ENCODE measurements at places on chromosomes 2 and 18.

- H3K4me3 ChIP-seq = no peak overlapping the region
- peaks cover 6% of the 10 kb centered on the region for H3K4me1 ChIP-seq
- no peak for DNase-seq
- no peaks in the 10 kb centered on the region for H3K27me3 ChIP-seq
Observed at GRCh38 chr2:171018522-171018921, 89.5 kb downstream of the GORASP2 start.

DNA sequence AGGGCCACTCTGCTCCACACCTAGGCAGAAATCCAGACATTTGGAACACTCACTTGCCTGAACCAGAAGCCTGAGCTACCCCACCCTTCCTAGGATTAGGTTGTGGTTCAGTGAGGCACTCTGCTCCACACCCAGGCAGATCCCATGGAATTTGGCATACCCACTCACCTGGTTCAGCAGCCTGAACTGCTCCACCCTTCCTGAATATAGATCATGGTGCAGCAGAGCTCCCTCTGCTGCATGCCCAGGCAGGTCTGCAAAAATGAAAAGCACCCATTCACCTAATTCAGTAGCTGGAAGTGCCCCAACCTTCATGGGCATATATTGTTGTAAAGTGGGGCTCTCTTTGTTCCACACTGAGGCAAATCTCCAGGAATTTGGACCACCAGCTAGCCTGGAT, 185.1 kb upstream of the CNTNAP5 start:
- no peak overlapping the region for H3K27ac ChIP-seq
- DNase-seq = no peak
- H3K27me3 ChIP-seq = no peaks in the 10 kb centered on the region

DNA sequence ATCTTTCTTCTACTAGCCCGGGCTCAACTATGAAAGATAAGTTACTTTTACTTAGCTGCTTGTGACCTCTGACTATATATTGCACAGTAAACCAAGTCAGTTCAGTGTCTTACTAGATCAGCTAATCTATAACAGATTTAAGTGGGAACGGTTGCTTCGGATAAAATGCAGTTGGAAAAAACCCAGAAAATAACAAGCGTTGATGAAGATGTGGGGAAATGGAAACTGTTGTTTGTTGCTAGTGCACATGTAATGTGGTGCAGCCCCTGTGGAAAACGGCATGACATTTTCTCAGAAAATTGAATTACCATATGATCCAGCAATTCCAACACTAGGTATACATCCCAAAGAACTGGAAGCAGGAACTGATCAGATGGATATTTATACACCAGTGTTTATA, 248.5 kb downstream of the PRKCE start:
- no peak overlapping the region for H3K27ac ChIP-seq
- H3K4me3 ChIP-seq = no peak overlapping the region
- H3K36me3 ChIP-seq = no peaks in the 10 kb centered on the region
- H3K4me1 ChIP-seq = no peaks in the 10 kb centered on the region
- no peaks in the 10 kb centered on the region for H3K27me3 ChIP-seq

GRCh38 chr2:38495880-38496279, 106.8 kb downstream of the HNRNPLL start:
- H3K36me3 ChIP-seq = no peaks in the 10 kb centered on the region
- H3K4me1 ChIP-seq = peaks cover 24% of the 10 kb centered on the region
- no peak for DNase-seq
- no peaks in the 10 kb centered on the region for H3K27me3 ChIP-seq

DNA sequence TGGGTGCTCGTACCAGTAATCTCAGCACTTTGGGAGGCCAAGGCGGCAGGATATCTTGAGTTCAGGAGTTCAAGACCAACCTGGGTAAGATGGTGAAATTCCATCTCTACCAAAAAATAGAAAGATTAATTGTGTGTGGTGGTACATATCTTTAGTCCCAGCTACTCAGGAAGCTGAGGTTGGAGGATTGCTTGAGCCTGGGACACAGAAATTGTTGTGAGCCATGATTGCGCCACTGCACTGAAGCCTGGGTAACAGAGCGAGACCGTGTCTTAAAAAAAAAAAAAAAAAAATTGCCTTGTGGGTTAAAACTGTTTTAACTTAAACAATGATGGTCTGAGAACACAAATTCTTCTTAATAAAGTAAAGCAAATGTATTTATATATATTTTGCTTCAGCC, 49.6 kb downstream of the ATP9B start:
- no peak overlapping the region for H3K4me3 ChIP-seq
- H3K27me3 ChIP-seq = no peaks in the 10 kb centered on the region
- peaks cover 23% of the 10 kb centered on the region for H3K36me3 ChIP-seq
- H3K4me1 ChIP-seq = no peaks in the 10 kb centered on the region
- DNase-seq = no peak

DNA sequence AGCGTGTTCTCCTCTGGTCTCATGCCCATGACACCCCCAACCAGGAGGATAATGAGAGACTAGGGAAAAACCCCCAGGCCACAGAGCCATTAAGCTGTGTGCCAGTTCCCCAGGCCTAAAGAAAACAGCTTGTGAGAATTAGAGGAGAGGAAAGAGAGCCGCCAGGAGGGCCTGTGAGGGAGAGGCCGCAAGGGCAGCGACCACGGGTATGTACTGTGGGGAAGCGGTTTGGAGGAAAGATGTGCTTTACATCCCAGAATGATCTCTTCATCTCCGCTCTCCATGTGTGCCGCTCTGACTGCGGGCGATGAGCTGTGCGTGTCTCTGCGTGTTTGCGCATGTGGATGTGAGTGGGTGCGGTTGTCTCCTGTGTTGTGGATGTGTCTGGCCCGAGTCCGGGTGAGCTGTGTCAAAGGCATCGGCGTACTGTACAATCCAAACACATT, 82.9 kb downstream of the DYSF start:
- H3K4me3 ChIP-seq = no peak overlapping the region
- no peaks in the 10 kb centered on the region for H3K36me3 ChIP-seq
- H3K27ac ChIP-seq = peak overlapping the region; percentile 27
- DNase-seq = peak; percentile 15
- H3K27me3 ChIP-seq = no peaks in the 10 kb centered on the region
- peaks cover 6% of the 10 kb centered on the region for H3K4me1 ChIP-seq

GRCh38 chr18:6795307-6795706, 65.8 kb downstream of the ARHGAP28 start:
- H3K27me3 ChIP-seq = no peaks in the 10 kb centered on the region
- H3K4me3 ChIP-seq = no peak overlapping the region
- peaks cover 51% of the 10 kb centered on the region for H3K4me1 ChIP-seq
- no peak for DNase-seq

DNA sequence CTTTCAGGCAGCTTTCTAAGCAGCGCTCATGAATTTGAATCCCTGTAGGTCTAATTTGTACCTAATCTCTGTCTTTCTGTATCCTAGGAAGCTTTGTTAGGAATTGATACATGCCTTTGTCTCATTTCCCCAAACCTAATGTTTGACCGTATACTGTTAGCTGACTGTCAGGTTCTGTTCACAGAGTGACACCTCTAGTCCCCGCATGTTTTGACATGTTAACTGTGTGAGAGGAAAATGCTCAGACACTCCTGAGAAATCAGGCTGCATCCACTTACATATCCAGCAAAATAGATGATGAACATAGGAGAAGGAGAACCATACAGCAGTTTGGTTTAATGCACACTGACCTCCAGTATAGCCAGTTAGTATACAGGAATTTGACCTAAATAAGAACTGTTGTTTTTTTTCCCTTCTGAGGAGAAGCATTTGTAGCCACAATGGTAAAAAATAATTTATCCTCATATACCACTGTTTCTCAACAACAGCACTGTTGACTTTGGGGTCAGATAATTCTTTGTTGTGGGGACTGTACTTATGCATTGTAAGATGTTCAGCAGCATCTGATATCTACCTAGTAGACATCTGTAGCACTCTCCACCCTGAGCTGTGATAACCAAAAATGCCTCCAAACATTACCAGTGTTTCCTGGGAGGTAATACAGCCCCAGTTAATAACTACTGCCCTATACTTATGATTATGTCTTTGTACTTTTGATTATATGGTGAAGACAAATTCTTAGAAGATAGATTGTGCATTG, 130.9 kb downstream of the NCOA1 start:
- DNase-seq = no peak
- H3K27ac ChIP-seq = no peak overlapping the region
- no peak overlapping the region for H3K4me3 ChIP-seq

DNA sequence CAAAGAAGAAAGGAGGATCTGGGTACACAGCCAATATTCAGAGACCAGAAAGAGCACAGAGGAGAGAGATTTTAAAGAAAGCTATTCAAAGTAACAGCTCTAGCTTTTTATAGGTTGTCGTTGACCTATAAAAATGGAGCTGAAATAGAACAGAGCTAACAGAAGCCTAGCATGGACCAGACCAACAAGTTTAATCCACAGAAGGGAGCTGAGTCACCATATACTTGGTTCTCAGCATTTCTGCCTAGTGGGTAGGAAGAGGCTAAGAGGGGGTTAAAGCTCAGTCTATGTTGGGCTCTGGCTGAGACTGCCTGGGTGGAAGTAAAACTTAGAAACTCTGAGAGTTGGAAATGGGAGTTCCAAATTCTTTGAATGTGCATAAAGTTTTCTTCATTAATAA, 678.0 kb upstream of the CDH2 start:
- DNase-seq = no peak
- peaks cover 5% of the 10 kb centered on the region for H3K4me1 ChIP-seq
- H3K4me3 ChIP-seq = no peak overlapping the region
- H3K36me3 ChIP-seq = no peaks in the 10 kb centered on the region
- no peak overlapping the region for H3K27ac ChIP-seq

DNA sequence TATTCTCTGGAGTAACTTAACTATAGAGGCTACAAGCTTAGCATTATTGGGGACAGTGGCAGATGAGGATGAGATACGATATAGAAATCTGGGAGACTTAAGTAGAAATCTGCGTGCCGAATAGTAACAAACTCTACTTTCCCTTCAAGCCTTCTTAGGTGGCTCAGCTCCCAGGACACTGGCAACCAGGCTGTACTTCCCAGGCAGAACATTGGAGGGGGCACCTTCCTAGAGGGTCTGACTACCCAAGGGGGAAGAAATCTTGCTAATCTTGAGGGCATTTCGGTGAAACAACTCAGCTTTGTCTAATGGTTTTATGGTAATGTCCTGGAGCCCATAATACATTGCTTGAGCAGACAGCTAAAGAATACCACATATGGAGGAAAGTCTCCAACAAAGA, 126.2 kb upstream of the DTNA start:
- no peak overlapping the region for H3K4me3 ChIP-seq
- no peaks in the 10 kb centered on the region for H3K4me1 ChIP-seq
- H3K27me3 ChIP-seq = no peaks in the 10 kb centered on the region
- no peak for DNase-seq
- H3K27ac ChIP-seq = no peak overlapping the region

- no peak for DNase-seq
- H3K27me3 ChIP-seq = no peaks in the 10 kb centered on the region
- no peaks in the 10 kb centered on the region for H3K36me3 ChIP-seq
- H3K27ac ChIP-seq = no peak overlapping the region
- H3K4me1 ChIP-seq = peaks cover 11% of the 10 kb centered on the region
Observed at GRCh38 chr2:172252154-172252553, 149.5 kb upstream of the DLX2 start.

- H3K4me1 ChIP-seq = peaks cover 8% of the 10 kb centered on the region
- no peak overlapping the region for H3K4me3 ChIP-seq
- no peak for DNase-seq
- H3K36me3 ChIP-seq = peaks cover 4% of the 10 kb centered on the region
- no peak overlapping the region for H3K27ac ChIP-seq
Observed at GRCh38 chr2:208466151-208466919, 59.7 kb downstream of the PTH2R start.

DNA sequence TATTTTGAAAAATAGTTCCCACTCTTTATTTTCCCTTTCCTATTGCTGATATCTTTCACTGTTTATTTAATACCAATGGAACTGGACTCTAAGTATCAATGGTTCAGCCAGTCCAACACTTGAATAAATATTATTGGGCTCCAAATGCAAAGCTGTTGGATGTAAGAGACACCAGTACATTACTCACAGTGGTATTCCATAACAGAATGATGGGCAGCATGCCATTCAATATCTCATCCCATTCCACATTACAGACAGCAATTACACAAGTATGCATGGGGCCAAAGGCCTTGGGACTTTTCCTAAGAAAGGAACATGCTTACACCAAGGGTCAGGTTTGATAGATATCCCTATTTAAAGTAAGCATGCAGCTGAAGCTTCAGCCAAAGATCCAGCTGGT, 231.9 kb downstream of the RND3 start:
- no peak for DNase-seq
- no peak overlapping the region for H3K4me3 ChIP-seq
- no peak overlapping the region for H3K27ac ChIP-seq
- no peaks in the 10 kb centered on the region for H3K27me3 ChIP-seq
- no peaks in the 10 kb centered on the region for H3K36me3 ChIP-seq
- peaks cover 3% of the 10 kb centered on the region for H3K4me1 ChIP-seq

DNA sequence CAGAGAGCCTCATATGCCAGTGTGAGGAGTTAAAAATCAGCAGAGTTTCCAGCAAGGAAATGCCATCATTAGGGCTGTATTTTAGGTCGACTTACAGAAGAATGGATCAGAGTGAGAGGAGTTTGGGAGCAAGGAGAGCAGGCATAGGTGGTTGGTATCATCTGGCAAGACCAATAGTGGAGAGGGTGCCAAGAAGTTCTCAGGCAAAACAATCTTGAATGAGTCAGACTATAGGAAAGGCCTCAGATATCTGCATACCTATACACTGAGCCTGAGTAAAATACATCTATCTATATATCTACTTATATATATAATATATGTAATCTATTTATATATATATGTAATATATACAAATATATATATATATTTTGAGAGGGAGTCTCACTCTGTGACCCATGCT, 57.3 kb downstream of the TMEFF2 start:
- DNase-seq = no peak
- H3K27me3 ChIP-seq = no peaks in the 10 kb centered on the region
- H3K36me3 ChIP-seq = no peaks in the 10 kb centered on the region
- no peak overlapping the region for H3K4me3 ChIP-seq
- peaks cover 12% of the 10 kb centered on the region for H3K4me1 ChIP-seq

- H3K36me3 ChIP-seq = no peaks in the 10 kb centered on the region
- no peaks in the 10 kb centered on the region for H3K27me3 ChIP-seq
- peaks cover 53% of the 10 kb centered on the region for H3K4me1 ChIP-seq
- H3K27ac ChIP-seq = peak overlapping the region; percentile 84
- H3K4me3 ChIP-seq = no peak overlapping the region
- no peak for DNase-seq
Observed at GRCh38 chr2:158903711-158904405, 64.6 kb upstream of the TANC1 start.

- DNase-seq = no peak
- no peak overlapping the region for H3K27ac ChIP-seq
- H3K4me1 ChIP-seq = peaks cover 24% of the 10 kb centered on the region
- H3K27me3 ChIP-seq = no peaks in the 10 kb centered on the region
- H3K4me3 ChIP-seq = no peak overlapping the region
Observed at GRCh38 chr2:142946941-142947340, 69.5 kb downstream of the KYNU start.

GRCh38 chr2:149331023-149331400, 625 bp downstream of the LYPD6 start:
- DNase-seq = no peak
- H3K27ac ChIP-seq = peak overlapping the region; percentile 85
- H3K36me3 ChIP-seq = no peaks in the 10 kb centered on the region
- peaks cover 37% of the 10 kb centered on the region for H3K4me1 ChIP-seq

GRCh38 chr2:234840336-234840735, 111.5 kb upstream of the SH3BP4 start:
- H3K27ac ChIP-seq = peak overlapping the region; percentile 86
- H3K4me1 ChIP-seq = peaks cover 28% of the 10 kb centered on the region
- no peaks in the 10 kb centered on the region for H3K36me3 ChIP-seq

Measured in mesothelial cell of epicardium (in vitro differentiated cells).